COLO829 (cell line): ENCODE measurements at places on chromosomes 11 and 22.

DNA sequence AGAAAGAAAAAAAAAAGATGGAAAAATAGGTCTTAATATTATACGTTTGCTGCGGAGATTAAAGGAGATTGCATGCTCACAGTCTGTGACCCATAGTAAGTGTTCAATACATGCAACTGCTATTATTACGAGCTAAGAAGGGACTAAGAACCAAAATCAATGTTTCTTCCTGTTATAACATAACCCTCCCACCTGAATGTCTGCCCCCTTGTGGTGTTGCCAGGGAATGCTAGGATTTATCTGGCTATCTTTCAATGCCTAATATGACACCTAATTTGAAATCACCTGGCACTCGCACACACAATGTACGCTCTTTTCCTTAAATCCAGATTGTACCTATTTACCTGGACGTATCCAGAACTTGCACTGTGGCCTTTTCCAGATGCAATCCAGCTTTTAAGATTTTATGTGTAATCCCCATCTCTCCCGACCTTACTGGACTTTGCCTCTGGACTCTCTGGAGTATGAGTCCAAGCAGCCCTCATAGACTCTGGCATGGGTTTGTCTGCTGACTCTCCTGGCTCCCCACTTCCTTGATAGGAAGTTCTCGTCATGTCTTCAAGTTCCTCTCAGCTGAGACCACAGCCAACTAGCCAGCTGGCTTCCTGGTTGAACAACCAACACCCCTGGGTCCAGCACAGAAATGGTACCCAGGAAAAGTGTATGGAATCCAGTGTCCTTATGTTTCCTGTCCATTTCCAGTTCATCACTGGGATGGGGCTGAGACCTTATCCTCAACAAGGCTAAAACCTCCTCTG, 151.5 kb downstream of the CCDC34 start:
- DNase-seq: no peak

- peak; percentile 82 for DNase-seq
Observed at GRCh38 chr11:304915-305843, 2.4 kb upstream of the IFITM2 start.

- no peak for DNase-seq
Observed at GRCh38 chr11:35261197-35261596, 122.2 kb downstream of the CD44 start.

- DNase-seq: peak; percentile 23
Observed at GRCh38 chr11:123434262-123434661, 4.2 kb downstream of the GRAMD1B start.

DNA sequence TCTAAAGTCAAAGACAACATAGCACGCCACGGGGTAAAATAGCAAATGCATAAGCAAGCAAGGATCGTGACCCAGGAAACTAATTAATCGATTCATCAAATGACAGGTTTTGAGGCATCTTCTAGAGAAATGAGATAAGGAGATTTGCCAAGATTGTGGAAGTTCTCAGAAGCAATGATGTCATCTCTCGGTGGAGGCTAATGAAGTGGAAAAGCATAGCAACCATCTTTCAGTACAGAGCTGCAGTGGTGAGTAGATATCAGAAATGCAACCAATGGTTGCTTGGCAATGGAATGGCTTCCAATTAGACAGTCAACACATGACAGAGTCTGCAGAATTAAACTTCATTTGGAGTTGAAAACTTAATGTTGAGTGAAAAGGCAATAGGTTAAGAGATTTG, 116.0 kb downstream of the KIRREL3 start:
- no peak for DNase-seq

DNA sequence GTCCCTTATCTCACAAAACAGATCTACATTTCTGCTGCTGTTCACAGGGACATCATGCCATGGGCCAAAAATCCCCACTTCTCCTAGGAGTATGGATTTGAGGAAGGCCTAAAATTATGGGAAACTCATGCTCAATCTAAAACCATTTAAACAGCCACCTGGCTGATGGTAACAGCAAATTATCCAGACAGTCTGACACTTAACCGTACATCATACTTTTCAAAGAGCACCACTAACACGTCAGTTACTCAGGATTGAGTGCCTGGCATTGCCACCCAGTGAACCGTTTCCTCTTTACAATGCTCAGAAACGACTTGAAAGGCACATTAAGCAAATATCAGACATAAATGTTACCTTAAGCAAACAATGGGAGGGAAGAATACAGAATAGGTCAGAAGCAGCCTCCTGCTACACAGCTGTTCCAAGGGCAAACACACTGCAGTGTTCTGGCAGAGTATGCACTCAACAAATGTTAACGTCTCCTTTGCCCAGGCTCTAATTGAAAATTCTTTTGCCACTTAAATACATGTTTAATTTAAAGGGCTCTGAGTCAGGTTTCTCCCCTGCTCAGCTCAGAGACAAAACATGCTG, 18.8 kb upstream of the SLC36A4 start:
- no peak for DNase-seq

- no peak for DNase-seq
Observed at GRCh38 chr11:15947681-15948648, 408.4 kb downstream of the SOX6 start.

- DNase-seq: no peak
Observed at GRCh38 chr11:43214471-43214870, 97.3 kb upstream of the API5 start.

DNA sequence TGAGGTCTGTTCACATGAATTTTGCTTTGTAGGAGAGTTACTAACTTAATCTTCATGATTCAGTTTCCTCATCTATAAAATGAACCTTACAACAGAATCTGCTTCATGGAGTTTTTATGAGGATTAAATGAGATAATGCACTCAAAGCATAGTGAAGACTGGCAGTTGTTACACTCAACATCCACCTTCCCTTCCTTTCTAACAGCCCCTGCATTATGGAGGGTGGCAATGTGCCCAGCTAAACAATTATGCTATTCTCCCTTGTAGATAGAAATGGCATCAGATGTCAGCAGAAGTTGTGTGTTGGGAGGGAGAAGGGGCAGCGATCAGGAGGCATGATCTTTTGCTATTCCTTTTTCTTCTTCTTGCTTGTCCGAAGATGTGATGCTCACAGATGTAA, 6.5 kb downstream of the POU2AF1 start:
- DNase-seq: peak; percentile 29

GRCh38 chr11:29282088-29282487, 734.7 kb downstream of the KCNA4 start:
- DNase-seq: peak; percentile 64

GRCh38 chr11:69844396-69844795, 25.2 kb upstream of the FGF3 start:
- no peak for DNase-seq

DNA sequence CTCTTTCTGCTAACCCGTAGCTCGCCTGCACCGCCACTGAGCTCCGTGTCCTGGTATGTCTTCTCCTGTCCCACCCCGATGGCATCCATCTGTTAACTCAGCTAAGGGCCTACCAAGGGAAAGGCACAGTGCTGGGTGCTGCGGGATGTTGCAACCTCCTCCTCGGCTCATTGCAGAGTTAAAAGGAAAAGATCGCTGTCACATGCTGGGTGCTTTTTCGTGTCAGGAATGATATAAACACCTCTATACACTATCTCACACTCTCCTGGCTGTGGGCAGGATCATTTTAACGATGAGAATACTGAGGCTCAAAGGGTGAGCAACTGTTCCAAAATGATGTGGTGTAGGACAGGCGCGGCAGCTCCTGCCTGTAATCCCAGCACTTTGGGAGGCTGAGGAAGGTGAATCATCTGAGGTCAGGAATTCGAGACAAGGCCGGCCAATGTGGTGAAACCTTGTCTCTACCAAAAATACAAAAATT, 10.1 kb downstream of the TXN2 start:
- DNase-seq: no peak

DNA sequence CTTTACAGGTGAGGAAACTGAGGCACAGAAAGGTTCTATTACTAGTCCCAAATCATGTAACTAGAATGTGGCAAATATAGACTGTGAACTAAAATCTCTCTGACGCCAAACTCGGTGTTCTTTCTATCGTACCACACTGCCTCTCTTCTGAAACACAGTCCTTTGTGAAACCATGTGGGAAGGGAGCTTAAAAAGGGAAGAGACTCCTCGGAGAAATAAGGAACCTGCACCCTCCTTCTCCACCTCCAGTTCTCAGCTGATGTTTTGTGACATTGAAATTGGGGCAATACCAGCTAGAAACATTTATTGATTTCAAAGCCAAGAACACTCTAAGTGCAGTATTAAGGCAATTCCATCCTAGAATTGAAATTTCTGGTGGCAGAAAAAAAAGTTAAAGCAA, 76.4 kb upstream of the DRD2 start:
- DNase-seq: no peak

- DNase-seq: peak; percentile 45
Observed at GRCh38 chr22:48782811-48783511, 1044.7 kb downstream of the BRD1 start.

- no peak for DNase-seq
Observed at GRCh38 chr22:44372611-44373010, 59.9 kb upstream of the SHISAL1 start.

DNA sequence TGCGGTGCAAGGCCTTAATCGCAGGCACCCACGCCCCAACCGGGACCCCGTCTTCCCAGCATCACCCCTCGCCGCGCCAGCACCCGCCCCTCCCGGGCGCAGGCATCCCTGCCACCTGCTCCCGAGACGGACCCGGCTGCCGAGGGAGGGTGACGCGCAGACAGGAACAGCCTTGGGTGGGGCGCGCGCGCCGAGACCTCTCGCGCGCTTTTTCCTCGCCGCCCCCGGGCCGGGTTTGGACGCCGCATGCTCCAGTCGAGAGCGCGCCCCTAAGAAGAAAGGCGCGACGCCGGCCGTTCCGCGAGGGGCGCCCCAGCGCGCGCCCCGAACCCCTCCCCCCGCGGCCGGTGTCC, 504 bp downstream of the CFL1 start:
- no peak for DNase-seq
